ENCODE measurements at places on chromosomes 2 and 18. TPM values are rescaled to one million over a fixed set of nuclear protein-coding genes. Genes with fewer than 3 reads are reported as not detected.
A peak's percentile ranks its signal among the peaks of the same experiment; 100 is the strongest.

DNA sequence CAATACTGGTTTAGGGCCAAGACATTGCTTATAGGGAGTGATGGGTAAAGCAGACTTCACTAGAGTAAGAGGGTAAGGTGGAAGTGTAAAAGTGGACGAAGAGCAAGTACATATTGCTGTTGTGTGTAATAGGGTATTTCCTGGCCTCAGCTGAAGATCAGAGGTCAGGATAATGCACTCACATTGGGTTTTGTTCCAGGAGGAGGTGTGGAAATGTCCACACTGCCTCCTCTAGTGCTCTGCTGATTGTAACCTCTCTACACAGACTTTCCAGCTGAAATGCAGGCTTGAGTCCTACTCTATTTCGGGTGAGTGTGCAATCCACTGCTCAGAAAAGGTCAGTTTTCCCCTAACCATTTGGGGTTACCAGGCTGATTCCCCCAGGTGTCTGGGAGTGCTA lies 41.7 kb upstream of the PLA2R1 start:
- H3K4me1 ChIP-seq, result no peaks in the 10 kb centered on the region
- H3K36me3 ChIP-seq, result no peaks in the 10 kb centered on the region
- no peak overlapping the region for H3K4me3 ChIP-seq
- no peak for DNase-seq
- no peak overlapping the region for H3K27ac ChIP-seq
- H3K27me3 ChIP-seq, result no peaks in the 10 kb centered on the region

DNA sequence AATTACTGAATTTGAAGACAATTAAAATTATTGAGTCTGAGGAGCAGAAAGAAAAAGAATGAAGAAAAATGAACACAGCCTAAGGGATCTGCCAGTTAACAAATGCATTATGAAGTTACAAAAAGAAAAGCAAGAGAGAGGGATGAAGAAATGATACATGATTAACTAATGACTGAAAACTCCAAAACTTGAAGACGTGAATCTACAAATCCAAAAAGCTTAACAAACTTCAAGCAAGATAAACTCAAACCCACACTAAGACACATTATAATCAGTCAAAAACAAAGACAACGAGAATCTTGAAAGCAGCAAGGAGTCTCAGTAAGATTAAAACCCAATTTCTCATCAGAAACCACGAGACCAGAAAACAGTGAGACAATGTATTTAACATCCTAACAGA lies 15.6 kb downstream of the RPRD1A start:
- H3K27me3 ChIP-seq, result no peaks in the 10 kb centered on the region
- no peak overlapping the region for H3K27ac ChIP-seq
- H3K4me1 ChIP-seq, result peaks cover 10% of the 10 kb centered on the region
- no peak overlapping the region for H3K4me3 ChIP-seq
- no peaks in the 10 kb centered on the region for H3K36me3 ChIP-seq

GRCh38 chr2:65407240-65407639 lies 25.2 kb downstream of the SPRED2 start:
- H3K36me3 ChIP-seq, result no peaks in the 10 kb centered on the region
- DNase-seq, result no peak
- H3K4me1 ChIP-seq, result no peaks in the 10 kb centered on the region
- H3K4me3 ChIP-seq, result no peak overlapping the region

GRCh38 chr2:96148410-96149217 lies 3.4 kb upstream of the DUSP2 start:
- DNase-seq, result peak; percentile 98
- peak overlapping the region; percentile 23 for H3K4me3 ChIP-seq
- H3K4me1 ChIP-seq, result peaks cover 63% of the 10 kb centered on the region
- H3K27ac ChIP-seq, result peak overlapping the region; percentile 95

NR4A2 gene
- polyA plus RNA-seq, result 177 TPM

PSMD14 gene
- 11.5 TPM for polyA plus RNA-seq

GPAT2 gene
- 11.7 TPM for polyA plus RNA-seq

Measured in B cell (primary cell).